ENCODE measurements at places on chromosomes 11 and 22.

GRCh38 chr11:119796363-119797060, 67.5 kb upstream of the NECTIN1 start:
- DNase-seq, result no peak

GRCh38 chr11:58844361-58845005, at the start of gene GLYATL2:
Gene GLYATL2, minus strand, starts transcription at chr11:58844704. Its CDS starts 5,092 bp downstream, at chr11:58839612.
- no peak for DNase-seq

DNA sequence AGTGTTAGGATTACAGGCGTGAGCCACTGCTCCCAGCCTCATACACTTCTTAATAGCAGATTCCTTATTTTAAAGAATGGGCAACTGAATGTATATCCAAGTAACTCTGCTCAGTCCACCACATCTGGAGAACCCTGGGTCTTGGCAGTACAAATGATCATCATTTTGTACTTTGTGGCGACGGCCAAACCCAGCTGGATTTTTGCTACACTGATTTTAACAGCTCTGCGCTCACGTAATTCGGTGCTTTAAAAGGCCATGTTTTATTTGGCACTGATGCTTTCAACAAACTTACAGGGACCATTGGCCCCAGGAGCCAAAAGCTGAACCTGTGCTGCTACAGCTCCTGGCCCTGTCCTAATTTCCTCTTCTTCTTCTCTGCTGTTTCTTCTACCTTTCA, 60.8 kb upstream of the PDE3B start:
- no peak for DNase-seq

DNA sequence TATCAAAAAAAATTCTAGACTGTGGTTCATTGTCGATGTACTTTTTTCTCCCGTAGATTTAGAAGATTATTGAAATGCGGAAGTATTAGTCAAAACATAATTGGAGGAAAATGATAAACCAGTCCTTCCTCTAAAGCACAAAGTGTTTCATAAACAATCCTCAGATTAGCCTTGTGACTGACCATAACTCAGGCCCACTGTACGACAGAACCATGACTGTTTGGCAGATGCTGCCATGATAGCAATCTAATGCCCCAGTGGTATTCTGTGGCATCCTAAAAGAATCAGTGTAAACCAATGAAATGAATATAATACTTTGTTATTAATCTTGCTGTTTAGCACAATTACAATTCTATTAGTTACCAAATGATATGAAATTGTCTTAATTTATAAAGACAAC, 127.0 kb upstream of the CTSC start:
- no peak for DNase-seq

- DNase-seq, result no peak
Measured at GRCh38 chr22:44645531-44645930, 56.5 kb upstream of the PRR5 start.

DNA sequence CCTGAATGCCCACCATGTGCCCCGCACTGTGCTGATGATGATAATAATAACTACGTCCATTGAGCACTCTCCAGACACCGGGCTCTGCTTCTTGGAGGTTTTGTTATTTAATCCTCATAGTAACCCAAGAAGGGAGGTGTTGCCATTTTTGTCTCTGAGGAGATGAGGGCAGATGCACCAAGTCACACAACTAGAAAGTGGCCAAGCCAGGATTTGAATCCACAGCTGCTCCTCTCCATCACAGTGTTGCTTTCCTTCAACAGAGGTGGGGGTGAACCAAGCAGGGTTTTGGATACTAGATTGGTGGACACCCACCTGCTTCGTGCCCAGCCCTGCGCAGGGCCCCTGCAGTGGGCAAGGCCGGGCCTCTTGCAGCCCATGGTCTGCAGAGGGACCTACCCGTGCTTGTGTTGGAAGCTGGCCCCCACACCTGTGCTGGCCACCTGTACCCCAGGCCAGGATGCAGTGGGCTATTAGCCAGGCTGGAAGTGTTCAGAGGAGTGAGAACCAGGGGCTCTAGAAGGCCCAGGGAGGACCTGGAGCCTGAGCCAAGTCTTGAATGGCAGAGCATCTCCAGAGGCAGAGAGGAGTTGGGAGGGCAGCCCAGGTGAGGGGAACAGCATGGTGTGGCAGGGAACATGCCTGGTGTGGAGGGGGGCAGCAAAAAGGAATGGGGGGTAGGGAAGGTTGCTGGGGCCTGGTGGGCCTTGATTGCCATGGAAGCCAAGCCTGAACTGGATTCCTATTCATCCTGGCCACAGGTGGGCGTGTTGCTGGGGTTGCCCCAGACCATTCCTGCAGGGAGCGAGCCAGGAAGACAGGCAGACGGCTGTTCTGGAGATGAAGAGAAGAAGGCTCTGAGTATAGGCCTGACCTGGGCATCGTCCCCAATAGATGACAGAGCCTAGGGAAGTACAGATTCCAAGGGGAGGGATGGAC, 2.7 kb upstream of the DPP3 start:
- DNase-seq, result no peak

DNA sequence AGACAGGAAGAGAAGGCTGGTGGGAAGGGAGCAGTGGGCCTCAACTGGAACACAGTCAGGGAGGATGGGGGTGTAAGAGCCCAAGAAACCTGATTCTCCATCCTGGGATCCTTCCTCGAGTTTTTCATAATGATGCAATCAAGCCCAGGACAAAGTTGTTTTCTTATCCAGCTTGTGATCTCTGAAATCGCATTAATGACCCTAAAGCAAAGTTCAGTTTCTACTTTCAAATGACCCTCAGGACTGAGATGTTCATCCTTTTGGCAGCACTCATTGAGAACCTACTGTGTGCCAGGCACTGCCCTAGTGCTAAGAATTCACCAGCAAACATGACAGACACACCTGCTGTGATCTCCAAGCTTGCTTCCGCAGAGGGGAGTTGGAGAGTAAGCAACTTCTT, 45.3 kb downstream of the ISX start:
- no peak for DNase-seq

- DNase-seq, result no peak
Measured at GRCh38 chr11:116467823-116468222, 305.0 kb downstream of the BUD13 start.

- DNase-seq, result no peak
Measured at GRCh38 chr22:19042285-19043120, 79.7 kb downstream of the DGCR2 start.

- DNase-seq, result no peak
Measured at GRCh38 chr22:50418624-50419023, 56.2 kb downstream of the SBF1 start.

- no peak for DNase-seq
Measured at GRCh38 chr11:9815486-9816136, 151.7 kb downstream of the SWAP70 start.

DNA sequence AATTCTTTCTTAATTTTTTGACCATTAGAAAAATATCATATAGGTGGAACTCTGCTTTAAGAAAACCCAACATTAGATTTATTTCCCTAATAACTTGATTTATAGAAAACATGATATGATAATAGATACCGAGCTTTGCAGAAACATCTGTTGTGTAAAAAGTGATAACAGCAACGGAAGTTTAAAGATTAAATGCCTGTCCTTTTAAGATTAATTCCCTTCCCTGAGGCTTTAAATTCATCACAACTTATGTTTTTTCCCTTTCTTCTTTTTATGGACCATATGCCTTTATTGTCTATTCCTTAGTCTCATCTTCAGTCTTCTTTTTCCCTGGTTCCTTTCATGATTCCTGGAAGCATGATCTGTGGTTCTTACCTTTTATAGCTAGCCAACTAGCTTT, 1.9 kb downstream of the USP47 start:
- no peak for DNase-seq

- DNase-seq, result no peak
Measured at GRCh38 chr11:110077831-110078325, 15.3 kb upstream of the ZC3H12C start.

DNA sequence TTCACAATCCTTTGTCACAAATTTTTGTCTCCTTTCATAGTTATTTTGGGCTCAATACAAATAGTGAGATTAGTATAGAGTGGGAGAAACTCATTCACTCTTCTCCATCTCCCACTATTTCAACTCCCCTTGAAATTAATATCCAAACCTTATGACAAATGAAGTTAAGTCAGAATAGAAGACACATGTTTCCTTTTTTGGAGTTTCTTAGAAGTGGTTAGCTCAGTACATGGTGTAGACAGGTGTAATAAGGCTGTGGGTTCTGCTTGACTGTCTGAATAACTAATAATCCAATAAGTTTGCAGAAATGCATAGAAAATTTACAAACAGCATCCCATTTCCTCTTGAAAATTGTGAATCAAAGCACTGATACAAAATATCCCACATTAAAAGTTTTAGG, 10.8 kb upstream of the HSPA8 start:
- no peak for DNase-seq

DNA sequence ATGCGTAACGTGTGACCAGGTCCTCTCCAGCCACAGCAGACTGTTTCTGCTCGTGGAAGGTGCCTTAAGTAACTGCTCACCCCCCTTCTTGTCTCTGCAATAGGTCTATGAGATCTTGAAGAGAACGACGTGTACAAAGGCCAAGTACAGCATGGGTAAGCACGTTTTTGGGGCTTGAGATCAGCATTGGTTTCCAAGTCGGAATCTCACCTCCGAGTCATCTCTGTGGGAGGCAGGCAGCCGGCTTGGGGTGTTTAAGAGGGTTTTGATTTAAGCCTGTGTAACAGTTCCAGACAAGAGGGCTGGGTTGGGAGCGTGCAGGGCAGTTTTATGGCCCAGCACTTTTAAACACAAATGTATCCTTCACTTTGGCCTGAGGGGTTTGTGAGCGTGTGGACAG, 30.1 kb downstream of the ANO1 start:
- DNase-seq, result no peak

- no peak for DNase-seq
Measured at GRCh38 chr11:131745405-131745804, 375.0 kb downstream of the NTM start.

GRCh38 chr11:13114566-13115379, 105.7 kb downstream of the RASSF10 start:
- DNase-seq, result no peak

GRCh38 chr11:105673089-105673488, 63.2 kb downstream of the GRIA4 start:
- DNase-seq, result no peak

DNA sequence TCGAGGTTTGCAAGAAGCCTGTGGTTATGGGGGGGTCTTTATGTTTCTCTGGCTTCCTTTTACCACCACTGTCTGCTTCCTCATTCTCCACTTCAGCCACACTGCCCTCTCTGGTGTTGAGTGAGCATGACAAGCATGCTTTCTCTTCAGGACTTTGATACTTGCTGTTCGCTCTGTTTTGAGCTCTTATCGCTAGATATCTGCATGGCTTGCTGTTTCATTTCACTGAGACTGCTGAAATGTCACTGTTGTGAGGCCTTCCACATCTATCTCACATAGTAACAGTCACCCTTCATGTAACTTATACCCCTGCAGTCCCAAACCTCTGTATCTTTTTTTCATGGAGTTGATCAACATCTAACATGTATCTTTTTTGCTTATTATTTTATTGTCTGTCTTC, 59.8 kb downstream of the TMEM135 start:
- peak; percentile 18 for DNase-seq

- no peak for DNase-seq
Measured at GRCh38 chr11:14228356-14228755, 130.6 kb downstream of the RRAS2 start.

- DNase-seq, result no peak
Measured at GRCh38 chr11:73323464-73323863, 15.4 kb downstream of the ARHGEF17 start.

GRCh38 chr22:20510811-20511577, 3.6 kb downstream of the MED15 start:
- DNase-seq, result no peak

DNA sequence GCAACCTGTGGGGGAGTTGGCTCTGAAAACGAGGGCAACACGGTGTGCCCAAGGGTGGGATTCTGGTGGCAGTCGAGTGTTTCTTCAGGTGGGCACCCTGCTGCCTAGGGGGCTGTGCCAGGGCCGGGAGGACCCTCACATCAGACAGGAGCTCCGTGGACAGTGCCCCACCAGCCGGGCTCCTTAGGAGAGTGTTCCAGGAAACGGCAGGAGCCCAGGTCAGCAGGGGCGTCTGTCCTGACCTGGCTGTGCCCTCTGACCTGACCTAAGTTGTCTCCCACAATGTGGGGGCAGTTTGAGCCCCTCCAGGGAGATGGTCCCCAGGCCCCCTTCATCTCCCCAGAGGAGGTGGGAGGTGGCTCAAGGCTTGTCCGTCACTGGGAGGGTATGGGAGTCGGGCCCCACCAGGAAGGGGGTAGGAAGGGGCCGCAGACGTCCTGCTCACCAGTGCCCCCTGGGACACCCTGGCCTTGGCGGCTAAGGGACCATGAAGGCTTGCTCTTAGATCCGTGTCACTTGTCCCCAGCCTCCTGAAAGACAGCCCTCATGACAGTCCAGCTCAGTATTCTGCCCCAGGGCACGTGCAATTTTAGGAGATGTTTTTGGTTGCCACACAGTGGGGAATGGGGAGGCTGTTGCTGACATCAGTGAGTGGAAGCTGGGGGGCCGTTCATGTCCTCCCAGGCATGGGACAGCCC, 32.2 kb upstream of the GAL start:
- DNase-seq, result no peak

DNA sequence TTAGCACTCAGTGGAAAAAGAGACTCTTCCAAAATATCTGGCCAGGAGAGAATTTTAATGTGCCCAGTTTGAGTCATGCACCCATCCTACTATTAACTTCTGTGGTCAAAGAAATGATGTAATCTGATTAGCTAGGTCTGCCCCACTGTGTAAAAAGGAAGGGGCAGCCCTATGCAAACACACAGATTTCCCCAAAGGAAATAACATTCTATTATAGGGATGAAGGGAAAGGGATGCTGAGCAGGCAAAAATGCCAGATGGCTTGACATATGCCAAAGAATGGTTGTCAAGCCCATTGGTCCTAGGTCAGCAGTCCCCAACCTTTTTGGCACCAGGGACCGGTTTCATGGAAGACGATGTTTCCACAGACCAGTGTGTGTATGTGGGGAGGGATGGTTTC, 43.3 kb upstream of the PAK1 start:
- DNase-seq, result no peak

DNA sequence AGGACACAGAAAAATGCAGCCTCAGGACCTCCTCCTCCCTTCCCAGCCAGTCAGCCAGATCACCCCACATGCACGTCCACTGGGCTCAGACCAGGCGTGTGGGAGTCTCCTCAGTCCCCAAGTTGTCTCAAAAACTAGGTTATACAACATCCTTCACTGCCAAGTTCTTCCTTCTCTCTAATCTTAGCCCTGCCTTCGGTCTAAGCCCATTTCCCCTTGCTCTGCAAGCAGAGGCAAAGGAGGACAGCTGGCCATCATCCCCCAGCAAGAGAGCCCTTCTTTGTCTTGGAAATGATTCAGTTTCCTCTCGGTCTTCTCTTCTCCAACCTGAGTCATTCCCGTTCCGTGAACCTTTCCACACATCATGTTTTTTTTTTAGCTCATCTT, 14.0 kb upstream of the NRGN start:
- no peak for DNase-seq
